ENCODE measurements at places on chromosomes 6 and 20.

DNA sequence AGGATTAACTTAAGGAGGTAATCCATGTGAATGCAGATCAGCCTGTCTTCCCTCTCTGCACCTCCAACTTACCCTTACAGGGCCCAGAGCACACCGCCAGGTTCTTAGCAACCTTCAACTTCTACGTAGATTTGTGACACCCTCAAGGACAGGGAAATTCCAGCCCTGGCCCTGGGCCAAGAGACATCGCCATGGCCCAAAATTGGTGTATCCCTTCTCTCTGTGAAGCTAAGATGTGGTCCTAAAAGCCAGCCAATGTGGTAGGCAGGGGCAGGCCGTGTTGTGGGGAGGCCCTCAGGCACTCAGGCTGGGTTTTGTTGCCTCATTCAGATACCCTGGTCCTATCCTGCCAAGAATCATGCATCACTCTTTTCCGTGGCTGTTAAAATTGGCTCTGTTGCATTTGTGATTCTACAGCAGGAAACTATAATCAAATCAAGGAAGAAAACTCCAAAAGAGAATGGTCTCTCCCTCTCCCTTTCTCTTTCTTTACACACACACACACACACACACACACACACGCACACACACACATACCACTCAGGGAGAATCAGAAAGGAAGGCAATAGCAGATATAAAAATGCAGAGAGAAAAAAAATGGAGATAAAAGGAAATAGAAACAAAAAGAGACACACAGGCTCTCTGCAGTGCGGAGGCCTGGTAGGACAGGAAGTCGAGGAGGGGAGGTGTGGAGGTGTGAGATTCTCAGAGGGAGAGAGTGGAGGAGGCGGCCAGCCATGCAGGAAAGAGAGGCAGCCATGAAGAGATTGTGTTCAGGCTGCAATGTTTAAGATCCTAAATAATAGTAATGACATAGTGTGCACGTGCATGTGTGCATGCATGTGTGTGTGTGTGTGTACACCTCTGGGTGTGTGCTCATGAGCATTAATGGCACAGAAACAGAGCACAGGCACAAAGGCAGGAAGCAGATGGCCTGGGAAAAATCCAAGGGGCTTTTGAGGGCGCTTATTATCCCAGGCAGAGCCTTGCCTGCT, 201.8 kb upstream of the LRFN2 start:
- no peaks in the 10 kb centered on the region for H3K36me3 ChIP-seq
- peaks cover 26% of the 10 kb centered on the region for H3K4me1 ChIP-seq
- H3K27ac ChIP-seq, result peak overlapping the region; percentile 82
- H3K4me3 ChIP-seq, result no peak overlapping the region
- peak; percentile 57 for DNase-seq
- no peaks in the 10 kb centered on the region for H3K27me3 ChIP-seq

DNA sequence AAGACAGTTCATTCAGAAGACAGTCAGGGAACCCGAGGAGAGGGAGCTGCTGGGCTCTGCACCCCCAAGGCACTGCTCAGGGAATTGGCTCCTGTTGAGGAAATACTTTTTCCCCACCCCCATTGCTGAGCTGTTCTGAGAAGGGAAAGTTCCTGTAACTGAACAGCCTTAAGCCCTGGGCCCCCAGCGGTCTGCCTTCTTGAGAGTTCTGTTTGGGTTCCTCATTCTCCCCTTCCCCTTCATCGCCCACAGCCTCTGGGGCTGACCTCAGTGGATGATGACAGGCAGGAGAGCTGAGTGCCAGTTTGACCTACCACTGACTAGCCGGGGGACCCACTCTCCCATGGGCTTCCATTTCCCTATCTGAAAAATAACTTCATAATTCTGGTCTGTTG, 10.7 kb downstream of the HCK start:
- no peaks in the 10 kb centered on the region for H3K27me3 ChIP-seq
- H3K4me1 ChIP-seq, result no peaks in the 10 kb centered on the region
- DNase-seq, result no peak
- no peak overlapping the region for H3K27ac ChIP-seq
- H3K36me3 ChIP-seq, result no peaks in the 10 kb centered on the region
- H3K4me3 ChIP-seq, result no peak overlapping the region

DNA sequence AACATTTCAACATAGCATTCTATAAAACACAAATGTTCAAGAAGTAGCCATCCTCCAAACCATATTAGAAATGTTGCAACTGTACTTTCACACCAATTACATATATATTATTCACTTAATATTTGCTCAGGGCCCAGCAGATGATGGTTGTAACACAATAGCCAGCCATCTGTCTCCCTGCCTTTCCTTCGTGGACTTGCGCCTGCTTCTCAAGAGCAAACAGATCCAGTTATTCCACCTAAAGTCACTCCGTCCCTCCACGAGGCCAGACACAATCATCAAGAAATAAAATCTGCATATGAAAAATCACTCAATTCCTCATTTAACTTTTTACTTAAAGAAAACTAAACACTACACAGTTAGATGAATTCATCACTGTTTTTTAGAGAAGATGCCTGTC, 160.4 kb downstream of the RALGAPA2 start:
- H3K4me3 ChIP-seq, result no peak overlapping the region
- H3K4me1 ChIP-seq, result peaks cover 4% of the 10 kb centered on the region
- no peaks in the 10 kb centered on the region for H3K27me3 ChIP-seq

DNA sequence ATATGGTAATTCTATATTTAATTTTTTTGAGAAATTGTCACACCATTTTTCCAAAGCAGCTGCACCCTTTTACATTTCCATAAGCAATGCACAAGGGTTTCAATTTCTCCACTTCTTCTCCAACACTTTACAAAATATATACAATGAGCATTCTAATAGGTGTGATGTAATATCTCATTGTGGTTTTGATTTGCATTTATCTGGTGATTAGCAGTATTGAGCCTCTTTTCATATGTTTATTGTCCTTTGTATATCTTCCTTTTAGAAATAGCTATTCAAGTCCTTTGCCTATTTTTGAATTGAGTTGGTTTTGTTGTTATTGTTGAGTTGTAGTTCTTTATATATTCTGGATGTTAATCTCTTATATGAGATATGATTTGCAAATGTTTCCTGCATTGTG, 47.6 kb upstream of the HBS1L start:
- no peak overlapping the region for H3K4me3 ChIP-seq
- peak overlapping the region; percentile 72 for H3K27ac ChIP-seq
- H3K4me1 ChIP-seq, result peaks cover 34% of the 10 kb centered on the region
- no peak for DNase-seq
- no peaks in the 10 kb centered on the region for H3K27me3 ChIP-seq

DNA sequence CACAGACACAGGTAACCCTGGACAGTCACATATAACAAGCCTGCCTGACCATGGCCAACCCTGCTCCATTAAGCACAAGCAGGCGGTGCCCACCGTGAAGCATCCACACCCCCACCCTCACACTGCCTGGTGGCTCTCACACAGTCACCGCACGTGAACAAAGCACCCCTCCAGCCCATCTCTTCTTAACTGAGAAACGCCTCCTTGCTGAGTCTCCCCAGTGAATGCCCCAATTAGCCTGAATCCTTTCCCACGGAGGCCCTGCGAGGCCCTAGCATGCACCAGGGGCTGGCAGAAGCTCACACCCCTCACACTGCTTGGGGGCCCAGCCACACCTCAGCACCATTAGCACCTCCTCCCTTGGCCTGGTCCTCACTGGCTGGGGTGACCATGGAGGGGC, 72.3 kb downstream of the GRM4 start:
- no peak overlapping the region for H3K4me3 ChIP-seq
- H3K27ac ChIP-seq, result no peak overlapping the region
- no peaks in the 10 kb centered on the region for H3K36me3 ChIP-seq
- no peaks in the 10 kb centered on the region for H3K4me1 ChIP-seq

Measured in T-cell (primary cell).